ENCODE measurements at places on chromosomes 2 and 18. TPM values are rescaled to one million over a fixed set of nuclear protein-coding genes. Genes with fewer than 3 reads are reported as not detected.

CPLX4 gene
- total RNA-seq, result not detected

ASAP2 gene
- total RNA-seq, result 20.3 TPM

CARF gene
- total RNA-seq, result 5.8 TPM

TGFA gene
- 6.6 TPM for total RNA-seq

SCYGR4 gene
- total RNA-seq, result not detected

SERPINB7 gene
- total RNA-seq, result 1.4 TPM

PSMA8 gene
- total RNA-seq, result not detected

GALNT5 gene
- total RNA-seq, result 0.03 TPM

GREB1L gene
- total RNA-seq, result 5.7 TPM

EFEMP1 gene
- total RNA-seq, result 292 TPM

DNA sequence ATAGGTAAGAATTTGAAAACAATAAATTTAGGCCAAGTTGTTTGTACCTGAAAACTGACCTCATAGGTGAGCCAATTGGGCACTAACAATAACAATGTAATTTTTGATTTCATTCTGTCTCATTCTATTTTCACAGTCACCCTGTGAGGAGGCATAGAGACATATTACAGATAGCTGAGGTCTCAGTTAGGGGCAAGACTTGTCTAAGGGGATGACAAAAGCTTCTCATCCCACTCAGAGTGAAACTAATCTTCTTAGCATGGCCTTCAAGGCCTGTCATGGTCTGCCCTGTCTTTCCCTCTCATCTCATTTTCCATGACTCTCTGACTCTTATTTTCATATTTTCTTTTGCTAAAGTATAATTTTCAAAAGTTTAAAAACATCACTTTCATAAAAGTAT, 562.0 kb upstream of the TNP1 start:
- DNase-seq, result no peak

- no peak for DNase-seq
Observed at GRCh38 chr18:48142353-48142752, 211.9 kb upstream of the SMAD2 start.

DNA sequence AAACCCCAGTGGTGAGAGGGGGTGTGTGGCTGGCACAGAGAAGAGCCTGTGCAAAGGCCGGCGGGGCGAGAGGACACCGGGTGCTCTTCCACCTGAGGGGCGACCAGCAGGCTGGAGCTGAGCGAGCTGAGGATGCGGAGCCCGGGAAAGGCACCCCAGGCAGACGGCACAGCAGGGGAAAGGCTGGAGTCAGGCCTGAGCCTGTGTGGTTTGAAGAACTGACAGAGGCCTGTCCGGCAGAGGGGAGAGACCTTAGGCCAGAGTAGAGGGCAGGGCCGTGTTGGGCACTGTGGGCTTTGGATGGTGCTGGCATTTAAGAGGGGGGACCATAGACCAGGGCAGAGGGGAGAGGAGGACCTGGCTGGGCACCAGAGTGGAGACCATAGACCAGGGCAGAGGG, 149.8 kb downstream of the RTP5 start:
- no peak for DNase-seq

DNA sequence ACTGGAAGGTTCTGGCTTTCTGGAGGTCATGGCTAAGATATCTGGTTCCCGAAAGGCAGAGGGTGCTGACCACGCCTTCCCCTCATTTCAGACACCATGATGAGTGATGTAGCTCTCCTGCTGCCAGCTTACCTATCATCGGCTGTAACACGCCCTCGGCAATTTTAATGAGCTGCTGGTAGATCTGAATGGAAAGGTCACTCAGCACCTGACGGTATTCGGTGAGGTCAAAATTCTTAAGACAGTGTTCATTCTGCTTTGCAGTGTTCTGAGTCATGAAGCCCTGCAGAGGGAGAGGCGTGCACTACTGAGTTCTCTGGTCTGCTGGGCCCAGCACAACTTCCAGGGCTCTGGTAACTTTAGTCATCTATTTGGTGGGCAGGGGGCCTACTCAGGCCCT, 25.7 kb upstream of the ACAA2 start:
- no peak for DNase-seq

DNA sequence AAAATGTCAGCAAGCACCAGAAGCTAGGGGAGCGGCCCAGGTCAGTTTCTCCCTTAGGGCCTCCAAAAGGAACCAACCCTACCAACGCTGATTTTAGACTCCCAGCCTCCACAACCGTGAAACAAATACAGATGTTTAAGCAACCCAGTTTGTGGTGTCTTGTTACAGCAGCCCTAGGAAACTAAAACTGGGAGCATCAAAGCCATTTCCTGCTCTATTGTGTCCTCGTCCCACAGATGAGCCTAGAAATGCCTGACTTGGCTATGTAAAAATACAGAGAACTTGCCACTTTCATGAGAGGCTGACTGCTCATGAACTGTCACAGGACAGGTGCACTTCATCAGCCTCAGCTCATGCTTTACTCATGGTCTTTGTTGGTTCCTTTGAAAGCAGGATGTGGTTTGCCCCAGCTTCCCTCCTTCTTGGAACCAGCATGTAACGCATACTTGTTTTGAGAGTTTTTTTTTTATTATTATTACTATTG, 97.6 kb upstream of the SLC39A10 start:
- peak; percentile 79 for DNase-seq

DNA sequence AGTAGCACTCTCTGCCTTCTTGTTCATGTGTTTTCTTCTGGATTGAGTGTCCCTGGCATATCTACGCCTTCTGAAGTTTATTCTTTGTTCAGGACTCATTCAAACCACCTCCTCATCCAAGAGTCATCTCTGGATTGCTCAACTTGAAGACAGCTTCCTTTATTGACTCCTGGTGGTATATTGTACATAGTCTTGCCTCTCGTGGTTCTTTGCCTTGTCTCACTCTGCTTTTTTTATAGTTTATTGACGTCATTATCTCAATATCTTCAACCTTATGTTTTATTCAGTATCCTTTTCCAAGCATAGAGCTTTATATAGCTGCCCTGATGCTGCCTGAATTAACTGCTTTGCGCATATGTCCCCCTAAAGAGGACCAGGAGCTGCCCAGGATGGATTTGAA, 161.7 kb downstream of the INSIG2 start:
- no peak for DNase-seq

DNA sequence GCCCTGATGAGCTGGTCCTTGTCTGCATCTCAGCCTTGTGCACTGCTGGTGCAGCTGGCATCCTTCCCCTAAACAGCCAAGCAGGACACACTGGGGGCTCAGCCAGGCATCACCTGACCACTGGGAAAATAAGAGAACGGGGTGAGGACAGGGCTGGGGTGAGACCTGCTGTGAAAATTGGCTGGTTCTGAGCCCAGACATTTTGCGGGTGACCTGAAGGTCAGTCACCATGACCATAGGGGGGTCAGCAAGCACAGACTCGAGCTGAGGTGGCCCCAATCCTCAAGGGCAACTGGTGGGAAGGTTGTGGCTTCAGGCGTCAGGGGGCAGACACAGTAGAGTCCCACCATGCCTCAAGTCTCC, 144.9 kb upstream of the TWIST2 start:
- no peak for DNase-seq

- peak; percentile 90 for DNase-seq
Observed at GRCh38 chr2:231387904-231388724, 7.4 kb upstream of the B3GNT7 start.

DNA sequence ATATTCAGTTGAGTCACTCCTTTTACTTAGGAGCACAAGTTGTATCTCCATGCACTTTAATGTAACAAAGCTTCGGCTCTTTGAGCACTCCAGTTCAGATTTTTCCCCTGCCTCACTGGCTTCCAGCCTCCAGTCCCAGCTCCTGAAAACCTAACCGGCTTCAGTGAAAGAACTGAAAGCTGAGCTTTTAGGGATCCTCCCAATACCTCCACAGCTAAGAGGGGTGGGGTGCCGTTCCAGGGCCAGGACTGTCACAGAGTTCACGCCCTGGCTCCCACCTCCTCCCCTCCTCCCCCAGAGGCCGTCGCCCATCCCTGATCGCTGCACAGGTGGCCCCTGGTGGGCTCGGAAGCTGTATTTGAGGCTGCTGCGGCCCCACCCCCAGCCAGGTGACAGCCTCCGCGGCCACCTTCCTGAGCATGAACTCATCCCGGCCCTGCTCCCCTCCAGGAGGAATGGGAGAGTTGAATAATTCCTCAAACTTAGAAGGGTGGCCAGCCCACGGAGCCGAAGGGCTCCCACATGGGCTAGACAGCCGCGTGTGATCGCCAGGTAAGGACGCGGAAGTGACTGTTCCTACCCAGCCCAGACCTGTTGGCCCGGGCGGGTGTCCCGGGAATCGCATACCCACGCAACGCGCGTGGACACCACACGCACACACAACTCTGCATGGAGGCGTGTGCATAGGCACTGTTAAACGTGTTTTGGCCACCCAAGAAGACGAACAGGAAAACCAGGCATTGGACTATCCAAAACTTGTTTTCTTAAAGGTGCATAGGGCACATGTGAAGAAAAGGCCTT, 1.8 kb downstream of the MYO5B start:
- DNase-seq, result peak; percentile 3

DNA sequence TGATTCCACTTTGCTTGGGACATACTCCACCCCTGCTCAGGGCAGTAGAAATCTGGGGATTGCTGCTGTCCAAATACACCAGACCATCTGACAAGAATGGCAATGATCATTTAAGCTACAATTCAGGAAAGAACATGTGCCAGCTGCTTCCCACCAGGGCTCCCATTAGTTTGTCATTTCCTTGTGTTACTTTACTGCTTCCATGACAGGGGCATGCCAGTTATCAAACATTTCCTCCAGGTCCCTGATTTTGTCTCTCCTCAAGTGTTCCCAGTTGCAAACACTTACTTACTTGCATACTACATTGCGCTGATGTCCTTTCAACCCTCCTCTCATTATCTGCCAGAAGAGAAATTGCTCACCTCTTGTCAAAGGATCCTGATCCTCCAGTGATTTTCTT, 474.5 kb upstream of the DCC start:
- no peak for DNase-seq

DNA sequence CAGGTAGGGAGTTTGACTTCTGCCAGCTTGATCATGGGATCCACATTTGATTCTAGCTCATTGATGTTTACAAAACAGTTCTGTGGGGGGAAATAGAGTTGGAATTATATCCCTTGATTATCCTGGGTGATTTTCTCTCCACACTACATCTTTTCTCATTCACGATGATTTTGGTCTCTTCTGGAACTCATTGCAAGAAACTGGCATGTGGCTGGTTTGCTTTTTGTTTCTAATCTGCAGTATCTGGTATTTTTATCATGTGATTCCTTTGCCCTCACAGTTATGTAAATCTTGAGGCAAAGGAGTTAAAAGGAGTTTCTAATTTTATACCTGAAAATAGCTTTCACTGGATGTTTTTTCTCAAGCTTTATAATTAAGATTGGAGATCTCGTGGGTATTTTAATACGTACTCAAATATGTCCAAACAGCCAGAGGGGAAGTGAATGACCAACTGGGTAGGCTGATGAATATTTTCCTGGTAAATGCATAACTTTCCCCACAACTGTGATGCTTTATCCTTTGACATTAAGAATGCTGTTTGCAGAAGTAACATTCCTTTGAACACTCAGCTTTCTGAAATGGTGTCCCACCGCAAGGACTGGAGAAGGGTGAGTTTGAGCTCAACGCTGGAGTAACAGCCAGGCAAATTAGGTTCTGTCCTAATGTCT, 502.9 kb upstream of the ZEB2 start:
- DNase-seq, result peak; percentile 62

GRCh38 chr18:21735452-21736015, 5.1 kb upstream of the MIB1 start:
- DNase-seq, result peak; percentile 14

DNA sequence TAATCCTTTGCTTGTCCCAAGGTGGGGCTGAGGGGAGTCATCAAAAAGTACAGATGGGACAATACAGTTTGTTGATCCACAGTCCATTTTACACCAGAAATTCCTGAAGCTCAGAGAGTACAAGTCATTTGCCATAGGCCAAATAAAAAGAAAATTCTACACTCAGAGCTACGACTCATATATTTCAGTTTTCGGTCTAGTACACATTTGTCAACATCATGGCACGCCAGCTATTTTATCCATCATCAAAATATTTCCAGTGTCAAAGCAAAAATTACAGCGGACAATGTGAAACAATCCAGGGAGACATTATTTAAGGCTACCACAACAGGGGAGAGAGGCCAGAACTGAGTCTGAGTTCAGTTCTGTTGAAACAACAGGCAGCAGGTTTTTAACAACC, 587.5 kb upstream of the DSEL start:
- no peak for DNase-seq

DNA sequence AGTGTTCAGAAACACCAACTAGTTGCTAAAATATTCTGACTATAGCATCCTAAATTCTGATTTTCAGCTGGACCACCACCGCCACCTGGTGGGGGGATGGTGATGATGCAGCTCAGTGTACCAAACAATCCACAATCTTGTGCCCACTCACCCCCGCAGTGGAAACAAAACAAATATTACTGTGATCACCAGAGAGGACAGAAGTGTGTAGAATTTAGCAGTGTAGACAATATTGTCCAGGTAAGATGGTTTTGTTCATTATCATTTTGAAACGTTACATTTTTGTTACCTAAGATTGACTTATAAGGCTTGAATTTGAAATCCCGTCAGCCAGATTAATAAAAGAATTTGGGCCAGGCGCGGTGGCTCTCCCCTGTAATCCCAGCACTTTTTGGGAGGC, 31.7 kb upstream of the UBXN4 start:
- DNase-seq, result peak; percentile 33

GRCh38 chr2:120952318-120952717, 216.7 kb downstream of the GLI2 start:
- DNase-seq, result peak; percentile 50

DNA sequence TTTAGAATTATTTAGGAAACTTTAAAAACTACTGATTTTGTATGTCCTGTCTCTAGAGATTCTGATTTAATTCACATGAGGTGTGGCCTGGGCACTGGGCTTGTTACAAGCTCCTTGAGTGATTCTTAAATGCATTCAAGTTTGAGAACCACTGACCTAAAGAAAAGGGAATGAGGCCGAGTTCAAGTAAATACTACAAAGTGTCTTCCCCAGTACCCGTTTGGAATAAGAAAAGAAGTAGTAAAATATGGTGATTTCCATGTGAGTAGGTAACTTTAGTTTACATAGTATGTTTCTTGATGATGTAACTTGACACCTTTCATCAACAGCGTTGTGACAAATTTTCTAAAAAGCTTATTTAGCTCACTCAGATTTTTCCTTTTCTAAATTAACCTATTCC, 1022.9 kb upstream of the NRXN1 start:
- no peak for DNase-seq
